Stimulated activated CD4-positive, alpha-beta T cell treated with anti-CD3 and anti-CD28 coated beads, TNF-alpha, amount 100 ng/mL, for 48 hours (primary cell): ENCODE measurements at places on chromosomes 13 and 19.

- peak; percentile 95 for DNase-seq
These were observed 1.9 kb downstream of the KLF1 start for GRCh38 chr19:12884926-12885748.

- DNase-seq: no peak
These were observed 26.7 kb upstream of the NAPA start for GRCh38 chr19:47541518-47541917.

- no peak for DNase-seq
These were observed 81.2 kb downstream of the TNFRSF19 start for GRCh38 chr13:23651439-23651838.

DNA sequence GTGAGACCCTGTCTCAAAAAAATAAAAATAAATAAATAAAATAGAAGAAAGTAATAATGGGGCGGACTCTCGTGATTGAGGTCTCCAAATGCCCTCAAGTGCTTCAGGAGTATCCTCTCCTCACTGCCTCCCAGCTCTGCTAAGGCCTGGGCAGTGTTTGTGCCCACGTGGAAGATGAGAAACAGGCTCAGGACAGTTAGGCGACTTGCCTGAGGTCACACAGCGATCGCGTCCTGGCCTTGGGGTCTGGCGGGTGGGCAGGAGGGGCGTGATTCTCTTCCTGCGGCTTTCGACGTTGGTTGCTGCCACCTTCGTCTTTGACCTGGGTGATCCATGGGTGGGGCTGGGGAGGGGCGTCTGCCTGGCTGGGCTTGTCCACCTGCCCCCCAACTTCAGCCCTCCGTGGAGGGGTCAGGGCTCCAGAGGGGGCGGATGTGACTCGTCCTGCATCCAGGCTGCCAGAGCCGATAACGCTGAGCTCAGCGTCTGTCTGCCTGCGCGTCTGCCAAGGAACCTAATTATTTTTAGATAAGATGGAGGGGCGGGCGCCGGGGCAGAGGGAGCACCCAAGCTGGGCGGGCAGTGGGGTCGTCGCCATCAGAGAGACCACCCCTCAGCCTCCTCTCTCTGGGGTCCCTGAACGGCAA, 56.9 kb downstream of the NFIC start:
- no peak for DNase-seq

DNA sequence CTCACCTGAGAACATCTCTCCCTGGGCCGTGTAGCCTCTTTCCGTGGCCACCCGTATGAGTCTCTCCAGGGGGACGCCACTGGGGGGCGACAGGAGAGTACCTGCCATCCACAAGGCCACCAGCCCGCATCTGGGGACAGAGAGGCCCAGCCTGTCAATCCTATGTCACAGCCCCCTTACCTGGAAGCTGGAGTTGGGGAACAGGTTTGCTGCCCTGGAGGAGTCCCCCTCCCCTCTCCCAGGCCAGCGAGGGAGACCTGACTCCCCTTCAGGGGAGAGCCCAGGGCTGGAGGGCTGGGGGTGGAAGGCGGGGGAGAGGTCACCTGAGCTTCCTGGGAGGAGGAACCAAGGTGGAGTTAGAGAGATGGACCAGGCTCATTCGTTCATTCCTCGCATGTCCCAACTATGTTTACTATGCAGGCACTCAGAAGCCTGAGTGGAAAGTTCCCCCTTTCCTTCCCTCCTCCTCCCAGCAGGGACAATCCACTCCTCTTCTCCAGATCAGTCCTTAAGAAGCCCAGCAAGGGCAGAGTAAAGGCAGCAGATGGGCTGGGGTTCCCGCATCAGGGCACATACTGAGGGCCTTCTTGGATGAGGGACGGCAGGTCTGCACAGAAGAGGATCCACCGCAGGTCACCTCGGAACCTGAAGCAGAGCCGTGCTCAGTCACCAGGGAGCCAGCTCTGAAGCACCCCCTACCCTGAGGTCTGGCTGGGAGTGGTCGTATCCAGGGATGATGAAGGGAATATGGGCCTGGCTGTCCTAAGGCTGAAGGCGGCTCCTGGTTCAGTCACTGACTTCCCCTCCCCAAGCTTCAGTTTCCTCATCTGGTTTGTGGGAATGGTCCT, 5.5 kb downstream of the ACTMAP start:
- DNase-seq: no peak

GRCh38 chr19:42052241-42052863, 17.7 kb downstream of the GRIK5 start:
- no peak for DNase-seq

GRCh38 chr13:34349091-34349722, 531.3 kb downstream of the RFC3 start:
- no peak for DNase-seq

DNA sequence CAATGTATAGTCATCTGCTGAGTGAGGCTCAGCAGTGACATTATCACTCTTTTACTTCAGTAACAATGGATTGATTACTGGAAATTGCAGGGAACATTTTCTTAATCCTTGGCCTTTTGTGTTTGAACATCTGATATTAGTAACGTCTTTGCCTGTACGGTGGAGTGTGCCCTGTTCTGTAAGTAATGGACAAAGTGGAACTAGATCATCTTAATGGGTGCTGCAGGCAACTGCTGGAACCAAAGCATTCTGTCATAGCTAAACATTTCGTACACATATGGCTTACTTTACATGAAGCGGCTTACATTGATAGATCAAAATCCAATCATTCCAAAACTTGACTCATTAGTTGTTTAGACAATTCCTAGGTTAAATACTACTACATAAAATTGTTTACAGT, 114.1 kb downstream of the MYO16 start:
- DNase-seq: no peak

DNA sequence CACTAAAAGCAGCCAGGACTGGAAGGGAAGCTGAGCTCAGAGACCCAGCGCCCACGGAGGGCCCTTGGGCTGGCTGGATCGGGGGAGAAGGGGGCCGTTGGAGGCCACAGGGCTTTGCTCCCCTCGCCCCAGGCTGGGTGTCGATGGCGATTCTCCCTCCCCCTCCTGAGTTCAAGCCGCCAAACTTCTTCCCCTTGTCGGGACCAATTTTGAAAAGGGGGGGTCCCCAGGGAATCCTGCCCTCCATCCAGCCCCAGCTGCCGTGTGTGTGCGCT, 61.2 kb downstream of the COLGALT1 start:
- DNase-seq: no peak

GRCh38 chr13:23384111-23384510, 49.4 kb downstream of the SACS start:
- DNase-seq: no peak

- DNase-seq: no peak
These were observed 104.0 kb downstream of the ATP11A start for GRCh38 chr13:112793545-112794445.

DNA sequence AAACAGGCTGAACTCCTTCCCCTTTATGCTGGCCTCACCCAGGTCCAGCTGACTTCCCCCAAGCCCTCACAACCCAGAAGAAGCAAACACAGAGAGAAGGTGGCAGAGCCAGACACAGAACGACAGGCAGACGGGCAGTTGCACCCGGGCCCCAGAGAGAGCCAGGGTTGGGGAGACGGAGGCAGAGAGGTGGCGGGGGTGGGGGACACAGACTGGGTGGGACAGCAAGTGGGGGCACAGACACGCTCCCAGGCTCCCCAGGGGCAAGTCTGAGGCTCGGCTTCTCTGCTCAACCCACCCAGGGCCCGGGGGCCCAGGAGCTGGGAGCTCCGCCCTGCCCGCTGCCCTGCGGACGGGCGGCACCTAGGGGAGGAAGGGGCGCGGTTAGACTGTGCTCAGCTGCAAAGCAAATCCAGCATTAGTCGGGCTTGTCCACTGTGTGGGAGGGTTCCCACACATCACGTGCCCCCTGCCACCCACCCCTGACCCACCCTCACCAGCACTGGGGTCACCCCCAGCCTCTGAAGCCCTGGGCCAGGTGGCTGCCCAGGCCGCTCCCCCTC, 31.3 kb upstream of the ASF1B start:
- DNase-seq: no peak

DNA sequence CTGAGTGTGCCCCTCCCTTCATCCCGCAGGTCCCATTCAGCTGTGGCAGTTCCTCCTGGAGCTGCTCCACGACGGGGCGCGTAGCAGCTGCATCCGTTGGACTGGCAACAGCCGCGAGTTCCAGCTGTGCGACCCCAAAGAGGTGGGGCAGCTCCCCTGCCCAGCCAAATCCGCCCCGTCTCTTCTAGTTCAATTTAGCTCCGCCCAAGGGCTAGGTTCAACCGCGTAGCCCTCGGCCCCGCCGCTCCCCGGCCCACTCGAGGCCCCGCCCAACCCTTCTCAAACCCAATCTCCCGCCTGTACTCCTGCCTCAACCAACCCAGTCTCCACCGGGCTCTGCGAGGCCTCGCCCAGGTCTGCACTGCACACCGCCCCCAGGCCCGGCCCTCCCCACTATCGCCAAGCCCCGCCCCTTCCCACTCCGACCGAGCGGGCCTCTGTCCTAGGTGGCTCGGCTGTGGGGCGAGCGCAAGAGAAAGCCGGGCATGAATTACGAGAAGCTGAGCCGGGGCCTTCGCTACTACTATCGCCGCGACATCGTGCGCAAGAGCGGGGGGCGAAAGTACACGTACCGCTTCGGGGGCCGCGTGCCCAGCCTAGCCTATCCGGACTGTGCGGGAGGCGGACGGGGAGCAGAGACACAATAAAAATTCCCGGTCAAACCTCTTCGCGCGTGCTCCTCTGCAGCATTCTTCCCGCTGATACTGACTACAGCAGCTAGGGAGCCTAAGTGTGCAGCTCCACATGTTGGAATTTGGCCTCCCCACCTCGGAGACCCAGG, 2.9 kb downstream of the ETV2 start:
- DNase-seq: peak; percentile 92

DNA sequence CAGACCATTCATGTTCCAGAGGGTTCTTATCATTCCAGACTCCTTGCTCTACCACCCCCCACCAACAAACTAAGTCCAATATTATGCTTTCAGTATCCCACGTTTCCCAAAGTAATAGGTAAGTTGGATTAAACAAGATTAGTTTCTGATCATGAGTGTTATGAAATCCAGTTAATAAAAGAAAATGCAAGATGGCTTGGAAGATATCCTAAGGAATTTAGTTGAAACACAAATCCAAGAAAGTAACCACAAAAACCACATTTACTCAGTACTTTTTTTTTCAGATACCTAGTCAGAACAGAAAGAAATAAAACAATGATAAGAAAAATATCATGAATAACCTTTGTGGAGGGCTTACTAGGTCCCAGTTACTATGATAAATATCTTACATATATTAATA, 119.4 kb upstream of the MIR17HG start:
- no peak for DNase-seq

- no peak for DNase-seq
These were observed 50.1 kb downstream of the PCCA start for GRCh38 chr13:100138859-100139491.

GRCh38 chr19:12975221-12975741, 5.9 kb downstream of the DAND5 start:
- DNase-seq: no peak

DNA sequence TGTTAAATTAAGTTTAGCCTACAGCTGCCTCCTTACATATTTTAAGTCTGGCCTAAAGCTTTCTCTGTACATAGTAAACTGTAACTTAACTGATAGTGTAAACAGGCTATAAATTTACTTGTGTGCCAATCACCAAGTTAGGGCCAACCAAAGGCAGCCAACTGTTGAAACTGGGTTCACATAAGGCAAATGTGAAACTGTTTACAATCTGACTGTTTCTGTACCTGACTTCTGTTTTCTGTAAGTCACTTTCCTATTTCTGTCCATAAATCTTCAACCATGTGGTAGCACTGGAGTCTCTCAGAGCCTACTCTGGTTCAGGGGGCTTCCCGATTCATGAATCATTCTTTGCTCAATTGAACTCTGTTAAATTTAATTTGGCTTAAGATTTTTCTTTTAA, 103.1 kb downstream of the RAP2A start:
- DNase-seq: no peak

- peak; percentile 49 for DNase-seq
These were observed 3.7 kb upstream of the CLPTM1 start for GRCh38 chr19:44951179-44952159.

DNA sequence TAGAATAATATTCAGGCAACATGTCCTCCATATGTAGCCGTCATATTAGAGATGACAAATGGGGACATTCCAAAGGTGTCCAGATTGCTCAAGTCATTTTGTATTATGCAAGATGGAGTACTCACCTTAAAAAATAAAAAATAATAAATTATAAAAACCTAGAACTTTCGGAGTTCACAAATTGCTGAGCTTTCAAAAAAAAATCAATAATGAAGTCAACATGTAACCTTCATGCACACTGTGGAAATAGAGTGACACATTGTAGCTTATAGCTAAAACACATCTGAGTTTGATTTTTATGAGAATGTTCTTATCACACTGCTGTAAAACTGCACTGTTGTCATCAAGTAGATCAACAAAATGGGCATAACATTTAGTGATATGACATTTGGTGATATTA, 411.2 kb downstream of the GPC6 start:
- no peak for DNase-seq

- DNase-seq: no peak
These were observed 8.6 kb downstream of the ZFP82 start for GRCh38 chr19:36409841-36410240.

- no peak for DNase-seq
These were observed 31.5 kb downstream of the RBM26 start for GRCh38 chr13:79374578-79374977.

- no peak for DNase-seq
These were observed 4.1 kb downstream of the NDUFA3 start for GRCh38 chr19:54106716-54107115.

DNA sequence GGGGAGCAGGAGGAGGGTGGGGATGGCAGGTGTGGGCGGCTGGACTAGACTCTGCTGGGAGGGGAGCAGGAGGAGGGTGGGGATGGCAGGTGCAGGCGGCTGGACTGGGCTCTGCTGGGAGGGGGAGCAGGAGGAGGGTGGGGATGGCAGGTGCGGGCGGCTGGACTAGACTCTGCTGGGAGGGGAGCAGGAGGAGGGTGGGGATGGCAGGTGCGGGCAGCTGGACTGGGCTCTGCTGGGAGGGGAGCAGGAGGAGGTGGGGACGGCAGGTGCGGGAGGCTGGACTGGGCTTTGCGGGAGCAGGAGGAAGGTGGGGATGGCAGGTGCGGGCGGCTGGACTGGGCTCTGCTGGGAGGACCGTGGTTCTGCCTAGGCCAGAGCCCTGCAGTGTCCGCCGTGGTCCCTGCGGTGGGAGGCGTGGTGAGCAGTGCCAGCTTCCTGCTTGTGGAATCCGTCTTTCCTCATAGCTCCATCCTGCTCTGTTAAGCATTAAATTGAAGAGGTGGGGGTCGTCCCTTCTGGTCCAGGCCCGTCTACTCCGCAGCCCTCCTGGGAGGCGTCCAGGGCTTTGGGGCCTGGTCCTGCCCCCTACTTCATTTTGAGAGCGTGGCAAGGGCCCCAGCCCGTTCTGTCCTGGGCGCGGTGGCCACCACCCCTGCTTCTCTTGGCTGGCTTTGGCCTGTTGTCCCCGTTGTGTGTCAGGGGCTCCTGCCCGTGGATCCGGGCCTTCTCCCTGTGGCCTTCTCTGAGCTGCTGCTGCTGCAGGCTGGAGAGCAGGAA, 4.7 kb downstream of the SPPL2B start:
- DNase-seq: no peak

- no peak for DNase-seq
These were observed 6.5 kb upstream of the LTBP4 start for GRCh38 chr19:40594657-40595091.

- DNase-seq: no peak
These were observed 1.1 kb downstream of the SLITRK1 start for GRCh38 chr13:83881140-83881684.

GRCh38 chr19:45420356-45420755, 3.4 kb downstream of the ERCC1 start:
- no peak for DNase-seq

- DNase-seq: no peak
These were observed 1.1 kb downstream of the LSM14A start for GRCh38 chr19:34173193-34173956.

GRCh38 chr19:36032251-36033104, at the start of gene CLIP3:
Gene CLIP3 (minus strand): TSS chr19:36032873. CDS start chr19:36032357, 516 bp downstream.
- DNase-seq: peak; percentile 30
